Neural crest cell (in vitro differentiated cells): ENCODE measurements at places on chromosomes 1 and 21. TPM values are rescaled to one million over a fixed set of nuclear protein-coding genes. Genes with fewer than 3 reads are reported as not detected.

DNA sequence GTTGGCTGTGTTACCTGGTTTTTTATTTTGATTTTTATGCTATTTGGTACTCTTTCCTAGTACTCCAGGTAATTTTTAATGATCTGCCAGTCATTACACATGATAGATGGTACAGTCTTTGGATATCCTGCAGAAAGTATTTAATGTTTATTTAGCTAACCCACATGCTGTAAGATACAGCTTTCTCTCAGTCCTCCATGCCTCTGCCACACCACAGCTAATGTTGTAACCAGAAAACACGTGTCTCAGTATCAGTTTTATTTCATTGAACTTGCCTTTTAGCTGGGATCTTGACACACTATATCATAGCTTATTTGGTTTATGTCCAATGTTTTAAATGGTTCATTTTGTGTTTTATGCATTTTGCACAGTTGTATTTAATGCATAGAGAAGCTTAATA lies 1648.4 kb downstream of the KCNT2 start:
- H3K4me3 ChIP-seq, result no peak overlapping the region
- H3K4me1 ChIP-seq, result no peaks in the 10 kb centered on the region
- H3K36me3 ChIP-seq, result no peaks in the 10 kb centered on the region
- H3K27ac ChIP-seq, result no peak overlapping the region

DNA sequence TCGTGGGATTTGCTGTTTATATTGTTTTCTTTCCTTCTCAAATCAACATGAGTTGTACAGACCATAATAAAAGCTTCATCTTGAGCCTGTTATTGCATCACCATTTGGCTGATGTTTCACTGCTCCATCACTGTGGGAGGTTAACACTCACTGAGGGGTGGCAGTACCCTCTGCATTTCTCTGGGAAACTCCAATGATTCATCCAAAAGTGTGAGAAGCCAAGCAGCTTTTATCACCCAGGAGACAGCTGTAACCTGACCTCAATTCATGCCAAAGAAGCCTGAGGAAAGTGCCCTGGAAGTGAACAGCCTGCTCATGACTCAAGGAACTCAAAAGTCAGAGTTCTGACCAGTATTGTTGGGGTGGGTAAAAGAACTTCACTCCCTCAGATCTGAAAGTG lies 84.1 kb downstream of the GPR88 start:
- no peaks in the 10 kb centered on the region for H3K36me3 ChIP-seq
- H3K4me1 ChIP-seq, result peaks cover 11% of the 10 kb centered on the region
- DNase-seq, result no peak
- no peaks in the 10 kb centered on the region for H3K27me3 ChIP-seq

Gene CD48
- not detected in 2 replicates for total RNA-seq

- H3K36me3 ChIP-seq, result no peaks in the 10 kb centered on the region
- peaks cover 23% of the 10 kb centered on the region for H3K27me3 ChIP-seq
- DNase-seq, result no peak
- H3K4me1 ChIP-seq, result no peaks in the 10 kb centered on the region
Measured at GRCh38 chr1:47407481-47407880, 8.6 kb upstream of the FOXE3 start.

Gene PCBP3
- 5.1 and 5.6 TPM in 2 replicates for total RNA-seq

DNA sequence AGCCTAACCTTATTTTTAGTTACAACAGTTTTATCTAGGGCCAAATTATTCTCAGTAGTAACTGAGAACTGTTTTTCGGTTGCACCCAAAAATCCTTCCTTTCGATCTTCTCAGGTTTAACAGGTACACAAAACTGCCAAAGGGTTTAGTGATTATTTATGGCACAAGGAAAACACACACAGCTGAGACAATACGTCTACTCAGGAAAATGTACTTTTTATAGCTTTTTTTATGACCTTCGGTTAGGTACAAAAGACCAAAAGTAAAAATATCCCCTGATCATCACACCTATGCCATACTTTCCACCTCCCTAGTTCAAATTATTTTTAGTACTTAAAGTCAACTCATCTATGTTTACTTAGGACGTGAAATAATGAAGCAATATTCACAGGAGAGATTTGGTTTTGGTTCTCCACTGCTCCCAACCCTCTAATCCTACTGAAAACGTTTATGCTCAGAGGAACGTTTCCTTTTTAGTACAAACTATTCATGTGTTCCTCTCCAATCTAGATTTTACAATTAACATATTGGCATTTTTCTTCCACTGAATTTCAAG lies 48.7 kb downstream of the TTLL7 start:
- H3K27me3 ChIP-seq, result no peaks in the 10 kb centered on the region
- no peak overlapping the region for H3K27ac ChIP-seq
- no peak overlapping the region for H3K4me3 ChIP-seq
- no peaks in the 10 kb centered on the region for H3K36me3 ChIP-seq
- no peak for DNase-seq

GRCh38 chr1:1777950-1778662 lies at the start of gene NADK:
Gene NADK (minus strand): TSS chr1:1778470. CDS start chr1:1765406, 13,064 bp downstream.
- peaks cover 51% of the 10 kb centered on the region for H3K4me1 ChIP-seq
- peaks cover 10% of the 10 kb centered on the region for H3K36me3 ChIP-seq
- peak; percentile 58 for DNase-seq

- no peak for DNase-seq
- H3K4me1 ChIP-seq, result no peaks in the 10 kb centered on the region
- H3K36me3 ChIP-seq, result no peaks in the 10 kb centered on the region
- no peaks in the 10 kb centered on the region for H3K27me3 ChIP-seq
Measured at GRCh38 chr21:23799376-23799775, 1807.9 kb downstream of the MRPL39 start.

DNA sequence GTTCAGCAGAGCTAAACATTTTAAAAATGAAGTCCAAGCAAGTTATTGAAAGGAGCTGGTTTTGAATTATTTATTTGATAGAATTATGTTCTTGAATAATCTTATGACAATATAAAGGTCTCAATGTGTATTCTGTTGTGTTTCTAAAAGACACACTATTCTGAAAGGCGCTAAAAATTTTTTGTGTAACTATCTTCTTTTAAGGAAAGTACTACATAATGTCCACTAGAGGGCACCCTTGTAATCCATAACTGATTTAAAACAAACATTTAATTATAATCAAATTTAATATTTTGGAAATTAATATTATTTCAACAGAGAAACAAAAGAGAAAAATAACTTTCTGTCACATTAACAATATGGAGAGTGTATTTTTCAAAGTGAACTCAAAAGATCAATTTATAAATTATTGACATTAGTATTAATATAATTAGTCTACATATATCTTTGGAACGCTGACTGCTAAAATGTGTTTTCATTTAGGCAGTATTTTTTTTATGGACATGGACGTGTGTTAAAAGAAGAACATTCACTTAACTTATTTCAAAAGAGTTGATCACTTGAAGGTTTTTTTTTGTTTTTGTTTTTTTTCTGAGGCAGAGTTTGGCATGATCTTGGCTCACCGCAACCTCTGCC lies 248.4 kb downstream of the DENND1B start:
- no peaks in the 10 kb centered on the region for H3K36me3 ChIP-seq
- no peaks in the 10 kb centered on the region for H3K4me1 ChIP-seq
- DNase-seq, result no peak
- no peak overlapping the region for H3K27ac ChIP-seq
- H3K27me3 ChIP-seq, result no peaks in the 10 kb centered on the region

GRCh38 chr1:226870401-226871279 lies at the start of gene PSEN2:
Gene PSEN2 (plus strand): TSS chr1:226870616. CDS start chr1:226881908, 11,292 bp downstream.
- peak; percentile 41 for DNase-seq
- H3K27ac ChIP-seq, result no peak within 1 kb of the TSS
- H3K4me3 ChIP-seq, result peak within 1 kb of the TSS; percentile 90
- peaks cover 21% of the 10 kb centered on the region for H3K4me1 ChIP-seq

DNA sequence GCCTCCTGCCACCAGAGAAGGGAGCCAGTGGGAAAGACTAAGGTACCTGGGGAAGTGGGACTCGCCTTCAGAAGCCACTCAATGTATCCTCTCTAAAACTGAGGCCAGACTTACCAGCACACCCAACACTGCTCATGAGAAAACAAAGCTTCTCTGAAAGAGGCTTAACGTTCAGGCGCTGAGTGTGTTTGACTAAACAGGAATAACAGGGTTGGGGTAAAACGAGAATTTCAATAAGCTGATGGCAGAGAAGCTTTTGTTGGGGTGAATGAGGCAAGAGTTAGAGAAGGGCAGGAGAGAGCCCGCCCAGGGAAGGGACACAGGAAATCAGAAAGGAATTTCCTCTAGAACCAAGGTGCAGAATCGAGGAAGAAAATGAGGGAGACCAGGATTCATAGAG lies 1.7 kb upstream of the SPRR3 start:
- peaks cover 13% of the 10 kb centered on the region for H3K27me3 ChIP-seq
- no peak overlapping the region for H3K4me3 ChIP-seq
- no peaks in the 10 kb centered on the region for H3K36me3 ChIP-seq
- H3K27ac ChIP-seq, result no peak overlapping the region

DNA sequence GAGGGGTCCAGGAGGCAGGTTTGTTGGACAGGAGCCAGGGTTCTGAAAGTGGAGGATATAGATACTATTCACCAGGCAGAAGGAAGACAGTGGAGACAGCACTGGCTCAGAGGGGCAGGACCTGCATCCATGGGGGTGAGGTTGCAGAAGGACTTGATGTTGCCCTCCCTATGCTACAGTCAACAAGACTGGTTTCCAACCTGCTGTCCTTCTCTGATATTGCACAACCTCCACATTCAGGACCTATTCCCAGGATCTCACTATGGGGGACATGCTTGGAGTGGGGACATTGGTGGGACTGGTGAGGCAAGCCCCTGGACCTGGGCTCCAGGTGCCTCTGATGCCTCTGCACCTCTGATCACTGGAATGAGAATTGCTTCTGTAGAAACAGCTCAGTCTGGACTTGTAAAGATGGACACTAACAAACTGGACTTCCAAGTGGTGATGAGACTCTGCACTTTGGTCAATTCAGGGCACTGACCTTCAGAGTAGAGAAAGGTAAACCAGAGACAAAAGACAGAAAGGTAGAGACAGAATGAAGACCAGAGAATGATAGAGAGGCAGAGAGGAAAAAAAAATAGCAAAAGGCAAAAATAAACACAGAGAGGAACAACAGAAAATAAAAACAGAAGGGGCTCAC lies 1.6 kb downstream of the SMCP start:
- no peaks in the 10 kb centered on the region for H3K27me3 ChIP-seq
- H3K27ac ChIP-seq, result no peak overlapping the region
- DNase-seq, result no peak
- H3K4me1 ChIP-seq, result no peaks in the 10 kb centered on the region

DNA sequence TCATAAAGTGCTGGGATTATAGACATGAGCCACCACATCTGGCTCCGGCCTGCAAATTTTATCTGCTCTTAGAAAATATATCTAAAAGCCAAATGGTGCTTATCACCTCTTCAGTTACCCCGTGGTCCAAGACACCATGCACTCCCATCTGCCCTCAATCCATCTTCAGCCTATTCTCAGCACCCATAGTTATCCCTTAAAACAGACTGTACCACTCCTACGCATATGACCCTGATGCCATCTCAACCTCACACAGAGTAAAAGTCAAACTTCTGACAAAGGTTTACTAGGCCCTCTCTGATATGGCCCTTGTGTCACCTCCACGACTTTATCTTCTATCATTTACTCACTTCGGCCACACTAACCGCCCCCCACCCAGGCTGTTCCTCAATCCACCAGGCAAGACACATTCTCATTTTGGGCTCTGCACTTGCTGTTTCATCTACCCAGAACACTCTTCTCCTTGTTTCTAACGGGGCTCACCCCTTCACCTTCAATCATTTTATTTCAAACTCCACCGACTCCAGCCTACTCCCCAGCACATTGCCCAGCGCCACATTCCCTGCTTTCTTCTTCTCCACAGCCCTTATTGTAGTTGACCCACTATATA lies 33.0 kb downstream of the USP48 start:
- no peaks in the 10 kb centered on the region for H3K27me3 ChIP-seq
- peaks cover 3% of the 10 kb centered on the region for H3K4me1 ChIP-seq
- no peak overlapping the region for H3K4me3 ChIP-seq
- H3K36me3 ChIP-seq, result peaks cover 8% of the 10 kb centered on the region
- DNase-seq, result no peak

GRCh38 chr1:227766015-227766634 lies 30.9 kb downstream of the SNAP47 start:
- no peaks in the 10 kb centered on the region for H3K27me3 ChIP-seq
- no peak overlapping the region for H3K27ac ChIP-seq
- H3K4me3 ChIP-seq, result no peak overlapping the region
- no peak for DNase-seq

Gene HCRTR1
- 0.23 TPM in 1 of 2 replicates, not detected in the other for total RNA-seq

DNA sequence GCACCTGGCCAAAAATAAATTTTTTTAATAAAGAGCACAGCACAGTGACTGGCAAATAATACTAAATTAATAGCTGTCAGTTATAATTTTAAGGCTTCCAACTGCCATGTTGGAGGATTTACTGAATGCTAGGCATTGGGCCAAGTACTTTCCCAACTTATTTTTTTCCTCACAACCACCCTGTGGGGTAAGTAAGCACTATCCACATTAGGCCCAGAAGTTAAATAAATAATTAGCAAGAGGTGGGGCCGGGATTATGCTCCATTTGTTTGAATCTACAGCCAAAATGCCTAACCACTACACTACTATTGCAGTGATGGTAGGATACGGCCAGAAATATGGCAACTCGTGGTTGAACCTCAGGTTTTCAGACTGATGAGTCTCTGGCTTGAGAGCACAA lies 4.6 kb upstream of the TRNAU1AP start:
- peaks cover 10% of the 10 kb centered on the region for H3K4me1 ChIP-seq
- H3K36me3 ChIP-seq, result no peaks in the 10 kb centered on the region
- no peak overlapping the region for H3K4me3 ChIP-seq
- no peak for DNase-seq
- no peak overlapping the region for H3K27ac ChIP-seq
- H3K27me3 ChIP-seq, result no peaks in the 10 kb centered on the region

Gene RAVER2
- total RNA-seq, result 27.5 and 27.8 TPM in 2 replicates

DNA sequence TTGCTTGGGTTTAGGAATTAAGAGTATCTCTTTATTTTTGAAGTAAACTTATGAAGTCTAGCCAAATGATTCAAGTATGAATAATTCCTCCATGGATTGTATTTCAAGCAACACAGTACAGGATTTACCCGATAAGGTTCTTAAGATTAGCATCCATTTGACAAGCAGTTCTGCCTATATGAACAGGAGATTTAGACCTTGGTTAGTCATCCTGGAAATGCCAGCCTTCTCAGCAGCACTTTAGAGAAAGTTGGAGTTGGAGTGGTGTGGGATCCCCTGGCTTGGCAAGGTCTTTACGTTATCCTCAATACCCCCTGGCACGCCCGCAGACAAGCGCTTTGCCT lies 1.6 kb downstream of the BCAR3 start:
- peaks cover 13% of the 10 kb centered on the region for H3K36me3 ChIP-seq
- DNase-seq, result no peak
- no peaks in the 10 kb centered on the region for H3K27me3 ChIP-seq
- peaks cover 66% of the 10 kb centered on the region for H3K4me1 ChIP-seq
- H3K4me3 ChIP-seq, result peak overlapping the region; percentile 97
